ENCODE measurements at places on chromosomes 4 and X. TPM values are rescaled to one million over a fixed set of nuclear protein-coding genes. Genes with fewer than 3 reads are reported as not detected.

- no peaks in the 10 kb centered on the region for H3K36me3 ChIP-seq
- no peak overlapping the region for H3K4me3 ChIP-seq
Measured at GRCh38 chrX:11319806-11320520, 26.8 kb downstream of the AMELX start.

- peak; percentile 27 for DNase-seq
- H3K4me3 ChIP-seq, result no peak overlapping the region
- no peak overlapping the region for H3K27ac ChIP-seq
- H3K4me1 ChIP-seq, result no peaks in the 10 kb centered on the region
Measured at GRCh38 chr4:188297873-188298272, 158.6 kb downstream of the TRIML1 start.

- no peaks in the 10 kb centered on the region for H3K27me3 ChIP-seq
- H3K36me3 ChIP-seq, result no peaks in the 10 kb centered on the region
- peak overlapping the region; percentile 37 for H3K27ac ChIP-seq
- peak overlapping the region; percentile 11 for H3K4me3 ChIP-seq
- DNase-seq, result peak; percentile 55
Measured at GRCh38 chrX:16320765-16321355, 153.6 kb downstream of the MAGEB17 start.

GRCh38 chr4:82618103-82618720 lies 56.4 kb upstream of the TMEM150C start:
- peak; percentile 49 for DNase-seq
- H3K36me3 ChIP-seq, result no peaks in the 10 kb centered on the region
- peaks cover 5% of the 10 kb centered on the region for H3K27me3 ChIP-seq
- no peaks in the 10 kb centered on the region for H3K4me1 ChIP-seq
- H3K4me3 ChIP-seq, result no peak overlapping the region
- H3K27ac ChIP-seq, result no peak overlapping the region

- no peak overlapping the region for H3K4me3 ChIP-seq
- no peak overlapping the region for H3K27ac ChIP-seq
- no peak for DNase-seq
- H3K27me3 ChIP-seq, result no peaks in the 10 kb centered on the region
Measured at GRCh38 chr4:54384152-54384551, 155.1 kb downstream of the PDGFRA start.

DNA sequence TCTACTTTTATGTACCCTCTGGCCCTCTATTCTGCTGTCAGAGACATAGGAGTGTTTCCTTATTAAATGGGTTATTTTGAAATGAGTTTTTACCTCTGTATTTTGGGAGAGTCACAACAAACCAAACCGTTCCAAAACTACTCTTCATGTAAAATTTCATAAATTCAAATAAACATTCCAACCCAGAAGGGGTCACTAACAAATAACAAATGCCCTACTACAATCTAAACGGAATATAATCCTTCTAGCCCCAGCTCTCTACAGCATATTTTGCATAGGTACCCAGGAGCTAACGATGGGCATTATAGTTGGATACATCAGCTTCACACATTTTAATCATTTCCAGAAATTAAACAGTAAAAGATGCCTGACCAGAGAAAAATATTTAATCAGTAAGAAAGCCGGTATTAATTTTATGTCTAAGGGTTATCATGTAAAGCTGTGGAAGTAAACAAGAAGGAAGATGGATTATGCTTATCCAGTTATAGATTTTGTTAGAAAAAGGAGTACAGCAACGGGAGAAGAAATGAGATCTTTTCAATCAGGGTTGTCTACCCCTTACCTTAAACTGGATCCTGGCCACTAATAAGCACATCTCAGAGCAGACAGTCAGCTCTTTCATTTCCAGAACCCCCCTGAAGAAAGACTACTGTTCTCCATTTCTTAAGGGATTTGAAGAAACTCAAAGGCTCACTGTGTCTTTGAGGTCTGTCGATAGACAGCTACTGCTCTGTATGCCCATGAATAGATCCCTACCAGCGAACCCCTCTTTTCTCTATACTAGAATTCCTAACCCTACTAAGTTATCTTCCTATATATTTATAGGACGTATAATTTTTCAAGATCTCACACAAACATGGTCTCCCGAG lies 1.2 kb downstream of the UGDH start:
- peak overlapping the region; percentile 98 for H3K27ac ChIP-seq
- H3K4me3 ChIP-seq, result peak overlapping the region; percentile 99
- H3K36me3 ChIP-seq, result peaks cover 7% of the 10 kb centered on the region
- H3K4me1 ChIP-seq, result peaks cover 47% of the 10 kb centered on the region

GRCh38 chr4:83809581-83809980 lies 273.7 kb downstream of the GPAT3 start:
- H3K36me3 ChIP-seq, result no peaks in the 10 kb centered on the region
- DNase-seq, result no peak
- no peak overlapping the region for H3K4me3 ChIP-seq
- H3K27me3 ChIP-seq, result no peaks in the 10 kb centered on the region
- no peak overlapping the region for H3K27ac ChIP-seq

DNA sequence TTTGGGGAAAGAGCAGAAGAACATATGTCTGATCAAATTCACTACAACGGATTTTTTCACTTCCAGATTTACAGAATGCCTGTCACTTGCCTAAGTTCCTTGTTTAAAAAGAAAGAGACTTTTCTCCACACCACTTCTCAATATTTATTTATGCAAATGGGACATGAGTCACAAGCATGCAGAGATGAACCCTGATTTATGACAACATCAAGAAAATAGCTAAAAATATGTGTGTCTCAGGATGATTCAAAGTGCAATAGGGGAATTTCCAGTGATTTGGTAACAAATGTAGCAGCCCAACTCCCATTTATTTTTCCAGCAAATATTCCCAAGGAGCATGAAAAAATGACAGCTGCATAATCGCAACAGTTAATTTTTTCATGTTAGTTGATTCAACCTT lies 180.4 kb upstream of the FAT1 start:
- no peaks in the 10 kb centered on the region for H3K27me3 ChIP-seq
- peak; percentile 90 for DNase-seq
- no peaks in the 10 kb centered on the region for H3K36me3 ChIP-seq
- peaks cover 23% of the 10 kb centered on the region for H3K4me1 ChIP-seq
- peak overlapping the region; percentile 27 for H3K4me3 ChIP-seq
- peak overlapping the region; percentile 55 for H3K27ac ChIP-seq

- no peak for DNase-seq
- no peaks in the 10 kb centered on the region for H3K36me3 ChIP-seq
- H3K27me3 ChIP-seq, result no peaks in the 10 kb centered on the region
- no peak overlapping the region for H3K4me3 ChIP-seq
- no peaks in the 10 kb centered on the region for H3K4me1 ChIP-seq
Measured at GRCh38 chr4:183392377-183392776, 52.1 kb upstream of the CDKN2AIP start.

GRCh38 chr4:121255986-121256750 lies 92.0 kb upstream of the TNIP3 start:
- H3K4me1 ChIP-seq, result peaks cover 16% of the 10 kb centered on the region
- no peak overlapping the region for H3K4me3 ChIP-seq
- peak; percentile 95 for DNase-seq

Gene IL1RAPL1
- polyA plus RNA-seq, result not detected

Gene SPANXN3
- not detected for polyA plus RNA-seq

Gene DMRTC1
- not detected for polyA plus RNA-seq

Gene STAP1
- polyA plus RNA-seq, result not detected

Gene TAPT1
- polyA plus RNA-seq, result 9.7 TPM

Gene CCSER1
- not detected for polyA plus RNA-seq

Gene HSD17B13
- polyA plus RNA-seq, result not detected

Gene SOWAHB
- polyA plus RNA-seq, result not detected

Gene BMX
- not detected for polyA plus RNA-seq

Gene FGG
- not detected for polyA plus RNA-seq

Gene ZFP92
- polyA plus RNA-seq, result not detected
